Activated CD8-positive, alpha-beta memory T cell treated with anti-CD3 and anti-CD28 coated beads for 1 hour (primary cell): ENCODE measurements at places on chromosomes 16 and 17.
A peak's percentile ranks its signal among the peaks of the same experiment; 100 is the strongest.

GRCh38 chr16:10992797-10993196 is 48.4 kb downstream of the CLEC16A start:
- DNase-seq = no peak

DNA sequence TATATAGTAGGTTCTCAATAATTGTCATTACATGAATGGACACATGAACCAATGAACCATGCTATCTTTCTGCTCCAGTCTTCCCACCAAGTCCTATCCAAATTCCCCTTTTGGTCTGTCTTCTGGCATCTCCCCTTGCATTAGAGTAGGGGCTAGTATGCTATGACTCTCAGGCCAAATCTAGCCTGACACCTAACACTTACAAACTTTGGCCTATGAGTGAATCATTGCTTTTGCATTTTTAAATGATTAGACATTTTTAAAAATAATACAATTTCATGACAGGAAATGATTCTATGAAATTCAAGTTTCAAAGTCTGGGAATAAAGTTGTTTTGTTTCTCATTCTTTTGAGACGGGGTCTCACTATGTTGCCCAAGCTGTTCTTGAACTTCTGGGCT is 102.5 kb upstream of the MAF start:
- no peak for DNase-seq

GRCh38 chr17:61345825-61346666 is 53.6 kb upstream of the TBX2 start:
- no peak for DNase-seq

GRCh38 chr16:53053967-53054669 is 673 bp upstream of the CHD9 start:
- no peak for DNase-seq

DNA sequence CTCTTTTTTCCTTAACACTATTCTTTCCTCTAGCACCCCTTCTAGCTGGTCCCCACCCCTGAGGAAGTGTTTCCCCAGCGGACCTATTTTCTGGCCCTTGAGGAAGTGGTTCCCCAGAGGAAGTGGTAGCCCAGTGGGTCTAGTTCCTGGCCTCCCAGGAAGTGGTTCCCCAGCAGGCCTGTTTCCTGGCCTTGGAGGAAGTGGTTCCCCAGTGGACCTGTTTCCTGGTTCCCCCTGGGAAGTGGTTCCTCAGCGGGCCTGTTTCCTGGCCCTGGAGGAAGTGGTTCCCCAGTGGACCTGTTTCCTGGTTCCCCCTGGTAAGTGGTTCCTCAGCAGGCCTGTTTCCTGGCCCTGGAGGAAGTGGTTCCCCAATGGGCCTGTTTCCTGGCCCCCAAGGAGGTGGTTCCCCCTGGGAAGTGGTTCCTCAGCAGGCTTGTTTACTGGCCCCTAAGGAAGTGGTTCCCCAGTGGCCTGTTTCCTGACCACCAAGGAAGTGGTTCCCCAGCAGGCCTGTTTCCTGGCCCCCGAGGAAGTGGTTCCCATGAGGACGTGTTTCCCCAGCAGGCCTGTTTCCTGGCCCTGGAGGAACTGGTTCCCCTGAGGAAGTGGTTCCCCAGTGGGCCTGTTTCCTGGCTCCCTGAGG is 58.3 kb downstream of the NTN1 start:
- no peak for DNase-seq

DNA sequence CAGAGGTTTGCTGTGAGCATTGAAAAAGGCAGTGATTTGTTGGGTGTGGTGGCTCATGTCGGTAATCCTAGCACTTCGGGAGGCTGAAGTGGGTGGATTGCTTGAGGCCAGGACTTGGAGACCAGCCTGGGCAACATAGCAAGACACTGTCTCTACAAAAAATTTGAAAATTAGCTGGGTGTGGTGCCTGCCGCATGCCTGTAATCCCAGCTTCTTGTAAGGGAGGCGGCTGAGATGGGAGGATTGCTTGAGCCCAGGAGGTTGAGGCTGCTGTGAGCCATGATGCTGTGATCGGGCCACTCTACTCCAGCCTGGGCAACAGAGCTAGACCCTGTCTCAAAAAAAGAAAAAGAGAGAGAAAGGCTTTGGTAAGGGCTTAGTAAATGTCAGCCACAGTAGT is 7.0 kb upstream of the NPIPB2 start:
- no peak for DNase-seq

DNA sequence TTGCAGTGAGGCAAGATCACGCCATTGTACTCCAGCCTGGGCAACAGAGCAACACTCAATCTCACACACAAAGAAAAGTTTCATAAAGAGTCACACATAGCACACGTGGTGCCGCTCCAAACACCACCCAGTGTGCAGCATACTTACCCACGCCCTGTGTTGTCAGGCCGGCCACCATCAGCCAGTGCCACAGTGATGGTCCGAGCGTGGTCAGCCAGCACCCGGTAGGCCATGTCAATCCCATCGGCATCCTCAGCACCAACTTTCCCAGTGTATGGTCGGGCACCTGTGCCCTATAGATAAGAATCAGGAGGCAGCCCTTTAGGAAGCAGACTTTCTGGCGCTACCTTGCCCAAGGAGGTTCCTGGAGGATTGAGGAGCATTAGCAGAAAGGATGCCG is 17.7 kb upstream of the EXOSC6 start:
- no peak for DNase-seq

DNA sequence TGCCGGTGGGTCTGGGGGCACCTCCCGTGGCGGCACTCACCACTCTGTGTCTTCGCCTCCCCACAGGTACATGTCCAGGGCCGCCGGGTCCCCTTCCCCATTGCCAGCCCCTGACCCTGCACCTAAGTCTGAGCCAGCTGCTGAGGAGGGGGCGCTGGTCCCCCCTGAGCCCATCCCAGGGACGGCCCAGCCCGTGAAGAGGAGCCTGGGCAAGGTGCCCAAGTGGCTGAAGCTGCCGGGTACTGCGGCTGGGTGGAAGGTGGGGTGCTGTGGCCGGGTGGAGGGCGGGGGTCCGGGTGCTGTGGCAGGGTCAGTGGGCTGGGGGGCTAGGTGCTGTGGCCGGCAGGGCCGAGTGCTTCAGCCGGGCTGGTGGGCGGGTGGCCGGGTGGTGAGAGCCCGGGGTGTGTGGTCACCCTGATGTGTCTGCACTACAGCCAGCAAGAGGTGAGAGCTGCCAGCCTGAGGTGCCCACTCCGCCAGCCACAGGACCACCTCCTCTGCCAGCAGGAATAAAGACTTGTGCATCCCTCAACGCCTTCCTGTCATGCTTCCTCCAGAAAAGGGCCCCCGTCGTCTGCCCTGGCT is 5.7 kb downstream of the CENPX start:
- DNase-seq = no peak

GRCh38 chr16:27439271-27440018 is 37.5 kb downstream of the IL21R start:
- no peak for DNase-seq

DNA sequence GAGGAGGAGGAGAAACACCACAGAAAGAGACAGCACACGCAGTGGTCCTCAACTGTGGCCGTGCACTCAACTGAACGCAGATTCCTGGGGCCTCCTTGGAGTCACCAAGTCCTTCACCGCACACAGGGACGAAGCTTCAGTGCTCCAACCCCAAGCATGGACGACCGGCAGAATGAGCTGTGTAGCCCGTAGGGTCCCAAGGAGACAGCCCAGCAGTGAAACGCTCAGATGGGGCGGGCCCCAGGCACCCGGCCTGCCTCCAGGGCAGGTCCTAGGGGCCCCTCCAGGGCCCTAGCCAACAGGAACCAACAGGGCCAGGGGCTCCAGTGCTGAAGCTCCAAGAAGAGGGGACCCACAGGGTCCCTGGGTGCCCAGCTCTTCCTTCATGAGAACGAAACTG is 13.2 kb downstream of the RAB40B start:
- DNase-seq = no peak

DNA sequence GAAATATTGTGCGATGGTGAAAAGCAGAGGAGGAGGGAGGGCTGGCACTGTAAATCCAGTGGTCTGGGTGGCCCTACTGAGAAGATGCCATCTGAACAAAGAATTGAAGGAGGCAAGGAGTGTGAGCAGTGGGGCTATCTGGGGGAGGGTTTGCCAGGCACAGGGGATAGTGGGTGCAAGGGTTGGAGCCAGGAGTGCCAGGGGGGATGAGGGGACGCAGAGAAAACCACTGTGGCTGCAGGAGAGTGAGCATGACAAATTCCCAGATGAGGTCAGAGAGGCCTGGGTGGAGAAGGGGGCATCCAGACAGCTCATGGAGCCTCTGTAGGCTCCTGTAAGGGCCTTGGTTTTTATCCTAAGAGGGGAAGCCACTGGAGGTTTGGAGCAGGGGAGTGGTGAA is 4.8 kb downstream of the XYLT2 start:
- no peak for DNase-seq

GRCh38 chr16:85593494-85594221 is 19.5 kb upstream of the GSE1 start:
- DNase-seq = no peak

DNA sequence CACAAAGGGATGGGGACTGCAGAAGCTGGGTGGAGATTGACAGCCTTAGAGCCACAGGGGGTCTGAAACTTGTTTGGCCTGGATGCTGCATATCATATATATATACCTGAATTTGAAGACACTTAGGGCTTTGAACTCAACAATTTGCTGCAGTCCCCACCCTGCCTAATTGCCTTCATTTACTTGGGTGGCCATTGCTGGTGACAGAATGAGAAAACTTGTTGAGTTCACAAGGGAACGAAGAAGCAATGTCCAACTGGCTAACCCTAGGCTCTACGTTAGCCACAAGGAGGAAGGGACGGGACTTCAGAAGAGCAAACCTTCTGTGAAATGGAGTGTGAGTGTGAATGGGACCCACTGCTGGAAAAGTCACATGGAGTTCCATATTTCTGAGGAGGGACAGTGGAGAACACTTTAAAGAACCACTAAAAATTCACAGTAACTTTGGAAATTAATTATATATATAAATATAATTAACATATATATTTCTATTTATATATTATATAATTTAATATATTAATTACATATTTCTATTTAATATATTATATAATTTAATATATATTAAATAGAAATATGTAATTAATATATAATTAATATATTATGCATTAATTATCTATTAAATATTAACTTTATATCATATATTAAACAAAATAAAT is 215.3 kb upstream of the SOX9 start:
- DNase-seq = no peak

GRCh38 chr17:2466931-2467330 is 44.8 kb downstream of the METTL16 start:
- DNase-seq = no peak

GRCh38 chr17:80424878-80425765 is 10.2 kb downstream of the ENDOV start:
- DNase-seq = no peak

DNA sequence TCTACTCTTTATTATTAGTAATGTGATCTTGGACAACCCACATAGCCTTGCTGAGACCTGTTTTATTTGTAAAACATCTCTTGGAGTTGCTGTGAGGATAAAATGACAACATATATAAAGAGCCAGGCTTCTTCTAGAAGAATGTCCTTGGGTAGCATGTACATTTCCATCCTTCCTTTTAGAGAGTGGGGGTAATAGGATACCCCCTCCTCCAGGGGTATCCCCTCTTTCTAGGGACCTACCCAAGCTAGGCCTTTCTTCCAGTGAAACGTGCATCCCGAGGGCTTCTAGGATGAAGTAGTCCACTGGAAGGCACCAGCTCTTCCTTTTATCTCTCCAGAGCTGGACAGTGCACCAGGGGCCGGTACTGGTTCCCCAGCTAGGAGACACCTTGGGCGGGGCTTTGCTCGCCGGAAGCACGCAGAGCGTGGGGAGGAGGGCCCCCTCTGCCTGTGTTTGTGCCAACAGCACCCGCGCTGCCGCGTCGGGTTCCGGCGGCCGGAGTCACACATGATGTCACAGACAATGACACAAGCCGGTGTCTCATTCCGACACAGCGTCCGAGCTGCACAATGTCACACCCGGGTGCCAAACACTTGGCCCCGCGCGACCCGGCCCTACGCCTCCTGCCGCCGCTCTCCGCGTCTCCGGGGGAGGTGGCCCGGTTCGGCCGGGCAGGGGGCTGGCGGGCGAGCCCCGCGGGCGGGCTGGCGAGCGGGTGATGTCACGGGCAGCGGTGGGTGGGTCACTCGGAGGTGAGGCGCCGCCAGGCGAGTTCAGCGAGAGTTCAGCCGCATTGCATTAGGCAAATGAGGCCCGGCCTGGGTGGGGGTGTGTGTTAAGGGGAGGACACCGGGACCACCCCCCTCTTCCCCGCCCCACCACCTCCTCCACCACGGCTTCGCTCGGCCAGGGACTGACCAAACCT is 23.4 kb downstream of the GJD3 start:
- DNase-seq = peak; percentile 73

GRCh38 chr17:79619636-79620206 is 8.9 kb upstream of the RBFOX3 start:
- DNase-seq = no peak

- DNase-seq = no peak
These were observed 78.1 kb downstream of the GP2 start for GRCh38 chr16:20249211-20249610.

DNA sequence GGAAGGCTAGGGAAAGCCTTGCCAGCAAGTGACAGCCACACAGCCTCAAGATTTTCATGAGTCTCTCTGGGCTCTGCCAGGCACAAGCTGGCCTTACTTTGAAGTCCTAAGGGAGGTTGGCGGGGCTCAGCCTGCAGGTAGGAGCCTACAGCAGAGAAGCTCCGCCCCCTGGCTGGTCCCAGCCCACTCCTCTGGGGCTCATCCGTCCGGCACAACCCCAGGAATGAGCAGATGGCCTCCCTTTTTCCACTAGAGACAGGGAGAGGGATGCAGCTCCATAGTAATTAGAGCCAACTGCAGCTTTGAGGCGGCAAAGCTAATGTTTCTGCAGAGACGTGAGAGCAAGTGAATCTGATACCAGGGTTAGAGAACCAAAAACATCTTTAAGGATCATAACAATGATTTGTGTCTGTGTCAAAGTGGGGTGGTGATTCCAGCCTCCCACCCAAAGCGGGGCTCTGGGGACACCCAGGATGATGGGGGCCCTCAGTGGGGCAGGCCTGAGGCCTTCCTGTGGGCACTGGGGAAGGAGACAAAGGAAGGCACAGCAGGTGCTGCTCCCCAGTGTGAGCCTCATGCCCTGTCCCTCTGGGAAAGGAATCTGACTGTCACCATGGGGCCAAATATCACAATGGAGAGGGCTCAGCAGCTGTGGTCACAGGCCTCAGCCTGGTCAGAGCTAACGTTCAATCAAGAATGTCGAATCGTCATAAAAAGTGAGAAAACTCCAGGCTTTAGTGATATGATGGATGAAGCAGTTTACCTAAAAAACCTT is 61.5 kb downstream of the RBFOX3 start:
- no peak for DNase-seq
